ENCODE measurements at places on chromosomes 12 and 14.

DNA sequence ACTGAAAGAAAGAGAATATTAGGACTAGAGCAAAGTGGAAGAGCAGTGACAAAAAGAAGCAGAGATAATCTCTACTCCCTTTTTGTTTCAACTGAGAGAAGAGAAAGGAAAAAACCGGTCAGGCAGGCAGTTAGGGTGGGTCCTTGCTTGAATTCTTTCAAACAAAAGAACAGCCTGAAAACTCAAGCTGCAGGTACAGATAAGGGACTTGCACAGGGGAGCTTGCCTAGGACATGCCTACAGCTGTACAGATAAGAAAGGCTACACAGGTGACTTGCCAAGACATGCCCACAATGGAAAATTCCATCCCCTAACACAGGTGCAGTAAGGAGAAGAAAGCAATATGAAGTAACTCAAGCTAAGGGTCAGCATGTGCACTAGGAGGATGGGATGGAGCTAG is 532.2 kb upstream of the MIS18BP1 start:
- DNase-seq = no peak

DNA sequence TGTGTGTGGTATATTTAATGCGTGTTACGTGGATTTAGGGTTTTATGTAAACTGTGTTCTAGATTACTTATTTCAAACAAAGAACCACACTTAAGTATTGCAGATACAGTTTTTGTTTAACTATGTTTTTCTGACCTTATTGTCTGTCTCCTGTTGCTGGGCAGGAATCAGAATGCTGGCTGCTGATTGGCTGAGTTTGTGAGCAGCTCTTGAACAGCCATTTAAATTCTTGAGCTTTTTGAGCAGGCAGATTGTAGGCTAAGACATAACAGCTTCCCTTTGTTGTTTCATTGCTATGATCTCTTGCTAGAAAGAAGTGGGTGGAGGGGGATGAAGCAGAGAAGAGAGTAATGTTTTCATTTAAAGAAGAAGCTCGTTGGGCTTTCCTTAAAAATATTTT is 52.2 kb downstream of the ATF7IP start:
- DNase-seq = peak; percentile 56

GRCh38 chr12:130334937-130335336 is 2.8 kb upstream of the PIWIL1 start:
- DNase-seq = no peak

DNA sequence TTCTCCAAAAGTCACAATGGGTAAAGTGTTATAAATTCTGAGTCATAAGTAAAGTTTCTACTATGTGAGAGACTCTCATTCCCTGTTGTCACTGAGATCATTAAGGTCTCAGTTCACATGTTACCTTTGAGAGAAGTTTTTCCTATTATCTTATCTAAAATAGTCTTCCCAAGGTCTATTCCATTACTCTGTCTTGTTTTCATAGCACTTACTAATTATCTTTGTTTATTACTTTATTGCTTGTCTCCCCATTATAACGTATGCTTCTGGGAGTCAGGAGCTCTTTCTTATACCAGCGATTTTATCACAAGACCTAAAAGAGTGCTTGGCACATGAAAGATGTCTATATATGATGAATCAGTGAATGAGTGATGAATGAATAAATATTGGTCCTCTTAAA is 1001.9 kb downstream of the DIO2 start:
- DNase-seq = no peak

GRCh38 chr14:65774041-65774440 is 361.5 kb downstream of the FUT8 start:
- no peak for DNase-seq

- peak; percentile 75 for DNase-seq
Measured at GRCh38 chr14:54627540-54628363, 60.8 kb downstream of the SAMD4A start.

GRCh38 chr14:51849097-51849496 is 11.3 kb upstream of the GNG2 start:
- DNase-seq = peak; percentile 58

DNA sequence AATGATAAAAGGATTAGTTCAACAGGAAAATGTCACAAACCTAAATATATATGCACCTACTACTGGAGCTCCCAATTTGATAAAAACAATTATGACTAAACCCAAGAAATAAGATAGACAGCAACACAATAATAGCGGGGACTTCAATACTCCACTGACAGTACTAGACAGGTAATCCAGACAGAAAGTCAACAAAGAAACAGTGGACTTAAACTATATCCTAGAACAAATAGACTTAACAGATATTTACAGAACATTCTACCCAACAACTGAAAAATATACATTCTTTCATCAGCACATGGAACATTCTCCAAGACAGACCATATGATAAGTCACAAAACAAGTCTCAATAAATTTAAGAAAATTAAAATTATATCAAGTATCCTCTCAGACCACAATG is 28.0 kb upstream of the LGR5 start:
- DNase-seq = no peak

DNA sequence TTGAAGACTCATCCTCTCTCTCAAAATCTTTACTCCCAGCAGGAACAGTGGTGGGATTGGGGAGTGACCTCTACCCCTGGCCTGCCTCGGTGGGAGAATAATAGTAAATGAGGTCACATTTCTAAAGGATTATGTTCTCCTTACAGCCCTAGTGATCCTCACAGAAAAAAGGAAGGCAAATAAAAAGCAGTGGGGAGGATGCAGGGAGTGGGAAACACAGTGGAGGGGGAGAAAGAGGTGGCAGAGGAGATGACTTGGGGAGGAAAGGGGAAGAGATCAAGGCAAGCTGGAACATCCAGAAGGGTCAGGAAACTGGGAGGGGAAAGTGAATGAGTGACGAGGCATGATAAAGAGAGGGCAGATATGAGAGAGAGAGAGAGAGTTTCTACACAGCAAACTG is 8.3 kb upstream of the SYNDIG1L start:
- DNase-seq = no peak

GRCh38 chr12:39990122-39991101 is 115.5 kb downstream of the SLC2A13 start:
- peak; percentile 69 for DNase-seq

- no peak for DNase-seq
Measured at GRCh38 chr14:74647061-74647677, 35.1 kb upstream of the LTBP2 start.

- no peak for DNase-seq
Measured at GRCh38 chr14:37131205-37131604, 41.2 kb downstream of the SLC25A21 start.

DNA sequence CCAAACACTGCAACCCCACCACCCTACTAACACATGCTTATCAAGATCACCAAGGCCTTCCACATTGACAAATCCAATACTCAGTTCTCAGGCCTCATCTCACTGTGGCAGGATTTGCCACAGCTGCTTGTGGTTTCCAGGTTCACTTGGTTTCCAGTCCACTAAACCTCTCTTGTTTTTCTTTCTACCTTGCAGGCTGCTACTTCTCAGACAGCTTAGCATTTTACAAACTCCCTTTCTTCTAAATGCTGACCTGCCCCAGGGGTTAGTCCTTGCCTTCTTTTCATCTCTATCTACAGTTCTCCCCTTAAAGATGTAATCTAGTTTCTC is 84.1 kb downstream of the BCAT1 start:
- peak; percentile 20 for DNase-seq

- no peak for DNase-seq
Measured at GRCh38 chr14:27587103-27587502, 989.3 kb upstream of the NOVA1 start.

DNA sequence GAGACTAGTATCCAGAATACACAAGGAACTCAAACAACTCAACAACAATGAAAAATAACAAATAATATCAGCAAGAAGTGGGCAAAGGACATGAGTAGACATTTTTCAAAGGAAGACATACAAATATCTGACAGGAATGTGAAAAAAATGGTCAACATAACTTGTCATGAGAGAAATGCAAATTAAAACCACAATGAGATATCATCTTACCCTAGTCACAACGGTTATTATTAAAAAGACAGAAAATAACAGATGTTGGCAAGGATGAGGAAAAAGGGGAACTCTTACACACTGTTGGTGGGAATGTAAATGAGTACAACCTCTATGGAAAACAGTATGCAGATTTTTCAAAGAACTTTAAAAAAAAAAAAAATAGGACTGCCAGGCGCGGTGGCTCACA is 20.4 kb downstream of the VWF start:
- no peak for DNase-seq

- no peak for DNase-seq
Measured at GRCh38 chr12:124898923-124899294, 15.5 kb downstream of the UBC start.

DNA sequence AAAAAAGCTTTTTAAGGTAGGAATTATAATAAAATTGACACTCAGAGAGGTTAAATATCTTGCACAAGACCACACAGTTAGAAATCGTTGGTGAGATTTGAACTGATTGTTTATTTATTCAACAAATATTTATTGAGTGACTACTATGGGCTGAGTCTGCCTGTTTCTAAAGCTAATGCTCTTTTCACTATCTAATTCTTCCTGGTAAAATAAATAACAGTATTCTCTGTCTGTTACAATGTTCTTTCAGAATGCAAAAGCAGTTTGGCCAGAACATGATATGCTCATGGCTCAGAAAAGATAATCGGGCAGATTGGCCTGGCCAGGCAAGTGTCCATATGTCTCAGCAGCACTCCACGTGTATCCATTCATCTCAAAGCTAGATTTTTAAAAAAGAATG is 82.0 kb downstream of the BTG1 start:
- DNase-seq = no peak

GRCh38 chr12:24815114-24815423 is 133.8 kb downstream of the BCAT1 start:
- DNase-seq = no peak

DNA sequence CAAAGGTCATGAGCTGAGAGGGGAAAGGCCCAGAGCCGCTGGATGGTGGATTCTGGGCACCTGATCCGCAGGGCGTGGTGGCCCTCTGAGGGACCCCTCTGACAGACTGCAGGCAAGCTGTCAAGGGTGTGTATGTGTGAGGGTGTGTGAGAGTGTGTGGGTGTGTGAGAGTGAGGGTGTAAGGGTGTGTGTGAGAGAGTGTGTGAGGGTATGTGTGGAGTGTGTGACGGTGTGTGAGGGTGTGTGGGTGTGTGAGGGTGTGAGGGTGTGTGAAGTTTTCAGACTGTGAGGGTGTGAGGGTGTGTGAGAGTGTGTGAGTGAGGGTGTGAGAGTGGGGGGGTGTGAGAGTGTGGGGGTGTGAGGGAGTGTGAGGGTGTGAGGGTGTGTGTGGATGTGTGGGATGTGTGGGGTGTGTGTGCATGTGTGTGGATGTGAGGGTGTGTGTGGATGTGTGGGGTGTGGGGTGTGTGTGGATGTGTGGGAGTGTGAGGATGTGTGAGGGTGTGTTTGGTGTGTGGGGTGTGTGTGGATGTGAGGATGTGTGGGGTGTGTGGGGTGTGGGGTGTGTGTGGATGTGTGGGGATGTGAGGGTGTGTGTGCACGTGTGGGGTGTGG is 156.7 kb downstream of the TMEM121 start:
- DNase-seq = no peak

DNA sequence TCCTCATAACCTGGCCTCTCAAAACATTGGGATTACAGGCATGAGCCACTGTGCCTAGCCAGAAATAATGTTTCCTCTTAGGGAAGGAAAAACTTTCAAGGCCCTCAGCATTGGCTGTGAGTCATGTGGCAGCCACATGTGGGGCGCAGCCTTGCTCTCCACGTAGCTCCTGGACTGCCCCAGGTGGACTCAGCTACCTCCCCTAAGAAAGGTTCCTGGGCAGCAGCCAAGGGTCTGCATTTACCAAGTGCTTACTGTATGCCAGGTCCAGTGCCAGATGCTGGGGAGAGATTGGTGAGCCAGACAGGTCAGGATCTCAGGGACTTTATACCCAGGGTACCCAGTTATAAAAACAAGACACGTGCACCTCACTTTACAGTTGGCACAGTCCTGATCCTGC is 3.7 kb upstream of the TRPV4 start:
- DNase-seq = no peak

DNA sequence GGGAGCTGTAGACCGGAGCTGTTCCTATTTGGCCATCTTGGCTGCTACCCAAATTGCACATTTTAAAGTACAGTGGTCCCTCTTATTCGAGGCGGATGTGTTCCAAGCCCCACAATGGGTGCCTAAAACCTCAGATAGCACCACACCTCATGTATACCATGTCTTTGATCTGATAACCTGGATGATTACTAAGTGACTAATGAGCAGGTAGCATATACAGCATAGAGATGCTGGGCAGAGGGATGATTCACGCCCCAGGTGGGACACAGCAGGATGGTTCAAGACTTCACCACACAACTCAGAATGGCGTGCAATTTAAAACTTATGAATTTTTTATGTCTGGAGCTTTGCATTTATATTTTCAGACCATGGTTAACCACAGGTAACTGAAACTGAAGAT is 255.0 kb downstream of the AKAP6 start:
- no peak for DNase-seq

DNA sequence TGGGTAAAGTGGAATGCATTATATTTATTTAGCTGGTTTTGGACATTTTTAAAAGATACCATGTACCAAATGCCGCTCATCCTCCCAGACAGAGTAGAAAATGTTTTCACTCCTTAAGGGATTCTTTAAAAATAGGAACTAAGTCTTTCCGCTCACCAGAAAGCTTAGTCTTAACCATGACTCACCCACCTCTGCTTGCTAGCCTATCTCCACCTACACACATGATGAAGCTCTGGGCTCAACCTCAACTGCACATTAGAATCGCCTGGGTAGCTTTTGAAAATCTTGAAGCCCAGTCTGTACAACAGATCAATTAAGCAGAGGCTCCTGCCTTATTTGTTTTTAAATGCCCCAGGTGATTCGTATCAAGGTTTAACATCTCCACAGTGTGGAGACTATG is 260.5 kb downstream of the NEDD1 start:
- no peak for DNase-seq

DNA sequence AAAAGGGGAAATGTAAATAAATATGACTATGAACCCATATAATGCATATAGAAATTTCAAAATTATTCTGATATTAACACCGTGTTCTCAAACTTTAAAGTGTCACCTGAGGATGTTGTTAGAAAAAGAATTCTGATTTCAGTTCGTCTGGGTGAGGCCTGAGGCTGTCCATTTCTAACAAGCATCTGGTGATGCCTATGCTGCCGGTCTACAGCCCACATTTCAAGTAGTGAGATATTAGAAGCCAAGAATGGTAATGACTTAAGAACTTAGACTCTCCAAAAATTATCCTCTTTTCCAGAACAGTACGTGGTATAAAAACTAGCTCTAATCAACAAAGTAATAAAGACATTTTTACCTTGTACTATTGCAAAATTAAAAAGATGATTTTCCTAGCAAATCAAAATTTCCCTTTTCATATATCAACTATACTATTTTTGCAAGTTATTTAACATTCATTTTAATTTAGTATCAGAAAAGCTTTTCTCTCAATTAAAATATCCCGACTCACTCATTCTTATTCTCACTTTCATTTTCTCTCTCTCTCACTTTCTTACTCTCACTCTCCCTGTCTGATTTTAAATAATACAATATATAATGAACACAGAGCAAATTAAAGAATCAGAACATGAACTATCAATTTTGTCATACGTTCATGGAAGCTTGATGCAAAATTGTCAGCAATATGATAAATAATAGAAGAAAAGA is 35.0 kb downstream of the PIK3C2G start:
- DNase-seq = peak; percentile 32

DNA sequence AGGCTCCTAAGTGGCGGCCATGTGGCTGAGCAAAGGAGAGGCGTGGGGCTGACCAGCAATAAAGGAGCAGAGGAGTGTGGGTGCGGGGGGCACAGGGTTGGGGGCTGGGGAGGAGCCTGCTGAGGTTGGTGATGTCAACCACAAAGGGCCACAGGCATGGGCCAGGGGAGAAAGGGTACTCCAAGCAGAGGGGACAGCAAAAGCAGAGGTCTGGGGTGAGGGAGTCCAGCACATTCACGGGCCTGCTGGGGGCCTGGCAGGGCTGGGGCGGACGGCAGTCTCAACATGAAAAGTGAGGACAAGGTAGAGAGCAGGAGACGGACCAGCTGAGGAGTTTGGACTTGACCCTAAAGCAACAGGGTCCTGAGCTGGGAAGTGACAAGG is 81.7 kb downstream of the CHGA start:
- DNase-seq = no peak

Measured in AG20443 (cell line).